ENCODE measurements at places on chromosomes 2 and 18.

DNA sequence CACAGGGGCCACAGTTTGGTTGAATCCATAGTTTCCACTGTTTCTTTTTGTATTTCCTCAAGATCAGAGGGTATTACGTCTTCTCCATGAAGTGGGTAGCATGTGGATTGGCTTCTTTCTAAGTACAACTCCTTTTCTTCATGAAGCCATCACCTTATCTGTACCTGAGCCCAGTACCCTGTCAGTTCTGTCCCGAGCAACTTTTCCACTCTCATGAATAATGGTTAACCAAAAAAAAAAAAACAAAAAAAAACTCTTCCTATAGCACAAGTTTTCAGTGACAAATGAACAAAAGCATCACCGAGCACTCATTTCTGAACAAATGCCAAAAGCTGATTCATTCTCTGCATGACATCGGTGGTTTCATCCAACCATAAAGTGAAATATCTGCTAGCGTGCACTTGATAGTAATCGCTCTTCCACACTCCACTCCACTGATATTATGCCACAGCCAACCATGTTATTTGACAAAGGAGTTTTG lies 53.0 kb upstream of the CCDC150 start:
- no peak for DNase-seq

GRCh38 chr2:218123986-218124385 lies 1.8 kb upstream of the CXCR2 start:
- no peak for DNase-seq

GRCh38 chr2:47076586-47077441 lies 78.3 kb downstream of the STPG4 start:
- DNase-seq = no peak

DNA sequence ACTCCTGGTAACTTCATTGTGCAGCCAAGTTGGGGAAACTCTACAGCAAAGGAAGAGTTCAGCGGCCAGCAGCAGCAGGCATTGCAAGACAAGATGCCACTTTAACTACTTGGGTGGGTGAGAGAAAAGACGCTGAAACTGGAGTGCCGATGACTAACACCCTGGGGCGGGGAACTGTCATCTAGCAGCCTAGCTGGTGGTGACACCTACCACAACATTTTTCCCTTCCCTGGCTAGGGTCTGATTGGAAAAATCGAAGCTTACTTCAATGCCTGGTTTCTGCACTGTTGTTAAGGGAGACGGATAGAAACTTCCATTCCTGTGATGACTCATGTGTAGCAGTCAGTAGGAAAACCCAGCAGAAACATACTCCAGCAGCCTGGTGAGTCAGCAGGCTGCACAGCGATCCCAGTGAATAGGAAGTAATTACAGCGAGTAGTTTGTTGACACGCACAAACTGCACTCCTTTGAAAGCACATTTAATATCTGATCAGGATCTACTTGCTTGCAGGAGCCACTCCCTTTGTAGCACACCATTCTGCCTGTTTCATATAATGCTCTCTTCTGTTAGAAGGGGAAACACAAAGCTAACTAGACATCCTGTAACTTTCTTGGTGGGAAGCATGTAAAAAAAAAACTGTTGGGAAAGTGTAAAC lies 62.1 kb upstream of the MAPRE2 start:
- peak; percentile 62 for DNase-seq

- no peak for DNase-seq
These were observed 379.0 kb downstream of the IRS1 start for GRCh38 chr2:226420646-226421045.

DNA sequence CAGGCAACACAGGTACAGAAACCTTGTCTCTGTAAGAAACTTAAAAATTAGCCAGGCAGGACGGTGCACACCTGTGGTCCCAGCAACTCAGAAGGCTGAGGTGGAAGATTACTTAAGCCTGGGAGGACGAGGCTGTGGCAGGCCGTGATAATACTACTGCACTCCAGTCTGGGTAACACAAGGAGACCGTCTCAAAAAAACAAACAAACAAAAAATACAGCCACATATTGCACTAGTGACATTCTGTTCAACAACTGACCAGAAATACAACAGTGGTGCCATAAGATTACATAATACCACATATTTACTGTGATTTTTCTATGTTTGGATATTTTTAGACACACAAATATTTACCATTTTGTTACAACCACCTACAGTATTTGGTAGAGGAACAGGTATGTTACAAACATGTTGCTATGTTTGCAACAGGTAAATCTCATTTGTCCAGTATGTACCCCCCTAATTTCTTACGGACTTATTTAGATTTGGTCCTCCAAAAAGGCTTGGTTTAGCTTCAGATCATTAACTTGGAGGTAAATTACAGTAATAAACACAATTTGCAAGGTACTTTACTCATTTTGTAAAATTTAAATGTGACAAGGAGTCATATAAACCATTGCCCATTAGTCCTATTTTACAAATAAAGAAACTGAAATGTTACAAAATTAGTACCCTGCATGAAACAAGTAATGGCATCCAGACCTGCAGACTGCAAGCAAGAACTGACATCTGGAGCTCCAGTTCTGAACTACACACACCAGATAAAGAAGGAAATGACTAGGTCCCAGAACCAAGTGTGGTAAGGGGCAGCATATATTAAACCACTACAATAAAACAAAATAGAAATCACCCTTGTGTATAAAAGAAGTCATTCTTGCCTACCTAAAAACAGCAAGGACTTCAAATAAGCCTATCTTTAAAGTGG lies 36.8 kb downstream of the TRIP12 start:
- no peak for DNase-seq

GRCh38 chr2:20571644-20572215 lies 79.2 kb downstream of the HS1BP3 start:
- no peak for DNase-seq

DNA sequence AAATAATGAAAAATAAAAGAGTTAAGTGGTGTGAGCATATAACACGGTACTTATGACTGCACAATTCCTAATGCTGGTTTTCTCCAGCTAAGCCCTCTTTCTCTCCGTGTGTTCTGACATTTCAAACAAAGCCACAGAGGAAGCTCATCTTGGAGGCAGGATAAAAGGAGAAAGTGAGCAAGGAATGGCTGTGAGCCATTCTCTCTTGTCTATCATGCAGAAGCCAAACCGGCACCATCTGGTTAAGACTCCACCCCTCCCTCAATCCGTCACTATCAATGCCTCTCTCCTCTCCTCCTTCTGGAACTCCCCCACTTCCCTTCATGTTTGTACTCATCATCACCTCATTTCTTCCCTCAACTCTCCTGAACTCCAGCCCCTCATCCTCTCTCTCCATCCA lies 210.4 kb downstream of the TMEM163 start:
- no peak for DNase-seq

DNA sequence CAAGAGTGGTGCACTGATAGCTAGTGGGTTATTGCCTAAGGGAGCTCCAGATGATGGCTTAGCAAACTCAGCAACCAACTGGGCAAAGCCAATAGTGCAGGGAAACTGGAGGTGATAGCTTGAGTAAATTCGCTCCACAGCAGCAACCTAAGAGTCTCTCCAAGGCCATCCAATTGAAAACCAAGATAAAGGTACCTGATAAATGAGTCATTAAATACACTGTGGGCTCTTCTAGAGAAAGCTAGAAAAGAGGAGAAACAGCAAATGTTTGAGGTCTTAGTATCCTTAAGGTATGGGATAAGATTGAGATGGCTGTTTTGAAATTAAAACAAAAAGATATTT lies 197.8 kb upstream of the ERBB4 start:
- DNase-seq = no peak

- DNase-seq = no peak
These were observed 168.4 kb downstream of the TTC32 start for GRCh38 chr2:19733390-19733789.

DNA sequence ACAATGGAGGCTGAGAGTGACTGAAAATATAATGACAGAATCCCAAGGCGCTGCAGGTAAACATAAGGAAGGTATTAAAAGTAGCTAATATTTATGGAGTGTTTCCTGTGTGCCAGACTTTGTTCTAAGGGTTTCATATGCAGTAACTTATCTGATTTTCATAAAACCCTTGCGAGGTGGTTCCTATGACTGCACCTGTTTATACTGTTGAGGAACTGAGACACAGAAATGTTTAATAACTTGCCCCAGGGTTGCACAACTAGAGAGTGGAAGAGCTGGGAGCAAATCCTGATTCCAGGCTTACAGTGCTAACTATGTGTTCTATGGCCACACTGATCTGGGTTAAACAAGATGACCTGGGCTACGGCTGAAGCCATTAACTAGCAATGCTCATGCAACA lies 2.4 kb downstream of the SP110 start:
- DNase-seq = no peak

DNA sequence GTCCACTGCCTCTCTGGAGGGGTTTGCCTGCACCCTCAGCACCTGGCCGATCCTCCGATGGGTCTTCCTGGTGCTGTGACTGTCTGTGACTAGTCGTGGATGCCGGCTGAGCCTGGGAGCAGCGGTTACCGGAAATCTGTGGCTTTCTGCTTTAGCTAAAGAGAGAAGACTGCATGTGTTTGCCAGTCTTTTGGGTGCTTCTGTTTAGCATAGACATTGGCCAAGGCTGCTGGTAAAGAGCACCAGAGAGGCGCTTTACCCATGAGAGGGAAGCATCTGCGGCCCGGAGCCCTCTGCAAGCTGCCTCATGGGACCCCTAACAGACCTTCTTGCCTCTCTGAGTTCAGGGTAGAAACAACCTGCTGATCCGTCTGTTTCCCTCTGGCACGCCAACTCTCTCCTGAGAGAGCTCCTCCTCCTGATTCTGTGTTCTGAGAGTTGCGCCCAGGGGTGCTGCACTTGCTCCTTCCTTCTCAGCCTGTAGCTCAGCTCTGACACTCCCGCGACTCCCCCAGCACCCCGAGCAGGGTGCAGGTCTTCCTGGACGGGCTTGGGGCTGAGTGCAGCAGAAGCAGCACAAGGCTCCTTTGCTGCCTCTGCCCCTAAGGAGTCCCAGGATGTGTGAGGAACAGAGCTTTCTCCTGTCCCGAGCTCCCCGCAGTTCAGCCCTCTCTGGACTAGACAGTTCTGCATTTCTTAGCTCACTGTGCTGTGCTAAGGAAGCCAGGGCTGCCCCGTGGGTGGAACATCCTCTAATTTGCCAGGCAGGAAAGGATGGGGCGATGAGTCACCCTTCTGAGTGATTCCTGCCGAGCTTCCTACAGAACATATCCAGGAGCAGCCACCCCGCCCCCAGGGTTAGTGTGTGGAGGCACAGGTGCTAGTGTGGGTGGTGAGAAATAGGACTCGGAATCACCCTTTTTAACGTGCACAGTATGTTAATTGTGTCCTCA lies 203.2 kb downstream of the SH3RF3 start:
- DNase-seq = peak; percentile 62

GRCh38 chr2:130377491-130377890 lies 21.6 kb downstream of the PTPN18 start:
- no peak for DNase-seq

DNA sequence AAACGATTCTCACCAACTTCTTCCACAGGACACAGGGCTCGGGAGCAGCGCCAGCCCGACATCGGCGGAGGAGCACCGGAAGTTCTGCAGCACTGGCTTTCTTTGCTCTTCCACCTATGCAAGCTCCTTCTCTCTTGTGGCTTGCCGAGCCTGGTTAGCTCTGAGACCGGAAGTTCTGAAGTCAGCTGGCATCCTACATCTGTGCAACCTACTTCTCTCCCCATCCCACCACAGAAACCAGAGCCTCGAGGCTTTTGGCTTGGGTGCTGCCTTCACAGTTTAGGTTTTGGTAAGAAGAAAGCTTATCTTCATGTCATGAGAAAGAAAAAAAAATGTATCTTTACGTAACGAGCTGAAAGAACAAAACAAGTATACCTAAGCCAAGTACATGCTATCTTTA lies 111.7 kb downstream of the ANKRD44 start:
- DNase-seq = peak; percentile 96

DNA sequence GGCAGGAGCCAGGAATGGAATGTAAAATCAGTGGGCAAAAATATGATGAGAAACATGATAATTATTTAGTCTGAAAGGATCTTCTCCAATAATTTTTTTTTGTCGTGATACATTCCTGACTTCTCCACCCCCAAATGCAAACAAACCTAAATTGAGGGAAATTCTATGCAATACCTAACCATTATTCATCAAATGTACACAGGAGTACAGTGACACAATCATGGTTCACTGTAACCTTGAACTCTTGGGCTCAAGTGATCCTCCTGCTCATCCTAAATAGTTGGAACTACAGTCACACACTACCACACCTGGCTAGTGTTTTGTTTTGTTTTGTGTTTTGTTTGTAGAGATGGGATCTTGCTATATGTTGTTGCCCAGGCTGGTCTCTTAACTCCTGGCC lies 46.5 kb downstream of the RAB10 start:
- DNase-seq = no peak

- DNase-seq = no peak
These were observed 150.1 kb upstream of the LRRTM1 start for GRCh38 chr2:80454628-80455027.

GRCh38 chr2:98498703-98499440 lies 54.2 kb downstream of the INPP4A start:
- DNase-seq = no peak

- no peak for DNase-seq
These were observed 249.9 kb downstream of the TNS1 start for GRCh38 chr2:217752714-217753459.

GRCh38 chr2:12534646-12535263 lies 182.0 kb upstream of the TRIB2 start:
- DNase-seq = no peak

GRCh38 chr2:75570024-75570947 lies 9.5 kb upstream of the EVA1A start:
- no peak for DNase-seq

- no peak for DNase-seq
These were observed 101.4 kb upstream of the RASGRP3 start for GRCh38 chr2:33375054-33375453.

- DNase-seq = no peak
These were observed 21.3 kb downstream of the HNRNPLL start for GRCh38 chr2:38581193-38582147.

- no peak for DNase-seq
These were observed 99.8 kb downstream of the FAM210A start for GRCh38 chr18:13626544-13626908.

GRCh38 chr2:108215794-108216211 lies 24.0 kb upstream of the SULT1C3 start:
- DNase-seq = no peak

- DNase-seq = peak; percentile 37
These were observed 72.7 kb upstream of the MGAT5 start for GRCh38 chr2:134181219-134181618.

DNA sequence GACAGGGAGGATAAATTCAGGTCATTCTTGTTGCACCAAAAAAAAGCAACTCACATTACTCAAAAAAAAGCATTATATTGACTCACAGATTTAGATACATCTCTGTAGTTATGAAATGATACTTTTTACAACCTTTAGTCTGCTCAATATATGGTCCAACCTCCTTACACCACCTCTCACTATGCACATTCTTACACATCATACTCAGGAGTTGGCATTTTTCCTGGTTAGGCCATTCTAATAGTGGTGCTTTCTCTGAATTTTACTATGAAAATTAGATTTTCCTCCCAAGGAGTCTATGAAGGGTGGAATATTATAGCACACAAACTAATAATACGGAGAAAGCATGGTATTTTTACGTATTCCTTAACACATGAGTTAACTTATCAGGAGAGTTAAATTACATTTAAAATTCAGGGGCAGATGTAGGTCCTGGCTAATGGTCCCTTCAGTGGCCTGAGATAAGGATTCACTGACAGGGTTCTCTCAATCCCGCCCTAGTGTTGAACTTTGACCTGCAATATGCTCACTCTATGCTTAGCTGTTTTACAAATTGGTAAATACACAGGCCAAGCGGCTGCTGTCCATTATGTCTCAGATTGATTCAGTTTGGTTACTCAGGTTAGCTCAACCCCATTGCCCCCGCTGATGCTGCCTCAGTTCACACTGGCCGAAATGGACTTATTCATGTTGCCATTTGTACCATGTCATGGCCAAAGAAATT lies 153.6 kb downstream of the NCKAP5 start:
- no peak for DNase-seq

Measured in CD8-positive, alpha-beta T cell (primary cell).